Right atrium auricular region (tissue), 2 donors: ENCODE measurements at places on chromosomes 2 and 18.

- H3K36me3 ChIP-seq = no peaks in the 10 kb centered on the region
- no peak overlapping the region for H3K27ac ChIP-seq
- H3K4me1 ChIP-seq = no peaks in the 10 kb centered on the region
- H3K4me3 ChIP-seq = no peak overlapping the region
- H3K27me3 ChIP-seq = no peaks in the 10 kb centered on the region
- DNase-seq = no peak
These were observed 53.5 kb downstream of the HNRNPLL start for GRCh38 chr2:38549071-38549704.

- no peaks in the 10 kb centered on the region for H3K27me3 ChIP-seq
- peak overlapping the region; percentile 63 for H3K27ac ChIP-seq
- no peak overlapping the region for H3K4me3 ChIP-seq
- no peaks in the 10 kb centered on the region for H3K36me3 ChIP-seq
- DNase-seq = no peak
- H3K4me1 ChIP-seq = no peaks in the 10 kb centered on the region
These were observed 23.3 kb downstream of the SPATS2L start for GRCh38 chr2:200329798-200330197.

- no peak overlapping the region for H3K27ac ChIP-seq
- H3K27me3 ChIP-seq = no peaks in the 10 kb centered on the region
- peak; percentile 80 for DNase-seq
- H3K36me3 ChIP-seq = no peaks in the 10 kb centered on the region
These were observed 228.7 kb upstream of the SIX2 start for GRCh38 chr2:45237850-45238542.

DNA sequence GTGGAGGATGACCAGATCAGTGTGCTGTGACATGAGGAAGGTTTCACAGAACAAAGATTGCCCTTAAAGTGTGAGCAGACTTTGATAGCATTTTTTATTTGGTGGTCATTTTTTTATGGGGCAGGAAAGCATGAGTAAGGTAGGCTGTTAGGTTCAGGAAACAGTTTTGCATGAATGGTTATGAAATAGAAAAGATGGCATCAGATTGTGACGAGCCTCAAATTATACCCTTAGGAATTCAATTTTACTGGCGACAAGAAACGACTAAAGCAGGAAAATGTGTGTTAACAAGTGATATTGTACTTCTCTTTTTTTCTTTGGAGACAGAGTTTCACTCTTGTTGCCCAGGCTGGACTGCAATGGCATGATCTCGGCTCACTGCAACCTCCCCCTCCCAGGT, 44.7 kb downstream of the PIK3C3 start:
- H3K27ac ChIP-seq = no peak overlapping the region
- H3K4me3 ChIP-seq = no peak overlapping the region
- H3K36me3 ChIP-seq = peaks cover 52% of the 10 kb centered on the region
- DNase-seq = no peak

DNA sequence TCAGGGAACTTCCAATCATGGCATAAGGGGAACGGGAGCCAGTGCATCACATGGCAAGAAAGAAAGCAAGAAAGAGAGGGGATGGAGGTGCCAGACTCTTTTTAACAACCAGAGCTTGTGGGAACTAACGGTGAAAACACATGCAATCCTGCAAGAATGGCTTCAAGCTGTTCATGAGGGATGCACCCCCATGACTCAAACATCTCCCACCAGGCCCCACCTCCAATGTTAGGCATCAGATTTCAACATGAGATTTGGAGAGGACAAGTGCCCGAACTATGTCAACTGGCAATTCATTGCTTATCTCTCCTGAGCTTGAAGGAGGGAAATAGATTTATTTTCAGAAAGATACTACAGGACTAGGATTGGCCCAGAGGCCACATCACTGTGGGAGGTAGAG, 270.0 kb downstream of the SLC4A3 start:
- H3K27ac ChIP-seq = no peak overlapping the region
- H3K27me3 ChIP-seq = no peaks in the 10 kb centered on the region
- DNase-seq = no peak

GRCh38 chr18:55189972-55190371, 230.7 kb upstream of the CCDC68 start:
- no peaks in the 10 kb centered on the region for H3K36me3 ChIP-seq
- no peaks in the 10 kb centered on the region for H3K4me1 ChIP-seq
- no peak overlapping the region for H3K4me3 ChIP-seq
- no peak overlapping the region for H3K27ac ChIP-seq
- no peaks in the 10 kb centered on the region for H3K27me3 ChIP-seq
